Sigmoid colon (tissue), 7 donors: ENCODE measurements at places on chromosomes 11 and 22. TPM values are rescaled to one million over a fixed set of nuclear protein-coding genes. Genes with fewer than 3 reads are reported as not detected.

The APOBEC3B gene
- total RNA-seq: not detected

The LRRC32 gene
- 10.9 TPM for total RNA-seq

The INSC gene
- 3.9 TPM for total RNA-seq

The NXPE2 gene
- total RNA-seq: not detected

The TRIM48 gene
- not detected for total RNA-seq

The GAB4 gene
- total RNA-seq: not detected

The PKP3 gene
- total RNA-seq: 0.71 TPM

The TRIM34 gene
- total RNA-seq: 3.5 TPM

The UBQLN3 gene
- total RNA-seq: 1.1 TPM

The FJX1 gene
- total RNA-seq: 3.9 TPM

The CALCA gene
- total RNA-seq: not detected

The RIMBP3C gene
- total RNA-seq: not detected

The CENPM gene
- 1.1 TPM for total RNA-seq

The PATE4 gene
- not detected for total RNA-seq

The OR8G1 gene
- total RNA-seq: not detected

The TTLL12 gene
- 21.3 TPM for total RNA-seq

The OR6T1 gene
- total RNA-seq: not detected

The MUC6 gene
- not detected for total RNA-seq

The ANO9 gene
- total RNA-seq: 2.5 TPM

The OTOG gene
- not detected for total RNA-seq

The POU2AF1 gene
- not detected for total RNA-seq

The OMP gene
- not detected for total RNA-seq

The DNAJC4 gene
- total RNA-seq: 29.6 TPM

The GPHA2 gene
- not detected for total RNA-seq

The FKBP2 gene
- 52.5 TPM for total RNA-seq

The TSSK2 gene
- not detected for total RNA-seq

The PDGFB gene
- total RNA-seq: 7.1 TPM

The ZNF70 gene
- total RNA-seq: 2.6 TPM
